ENCODE measurements at places on chromosomes 5 and 9. TPM values are rescaled to one million over a fixed set of nuclear protein-coding genes. Genes with fewer than 3 reads are reported as not detected.

The KLHL3 gene
- total RNA-seq: 24.1 TPM

The AHRR gene
- 28.3 TPM for total RNA-seq

The PCDHB4 gene
- not detected for total RNA-seq

The GTF2H2 gene
- total RNA-seq: 14.5 TPM

The SV2C gene
- total RNA-seq: 0.07 TPM

The ALDH1A1 gene
- total RNA-seq: not detected

The PPP3R2 gene
- not detected for total RNA-seq

The KCNMB1 gene
- total RNA-seq: not detected

The BTNL3 gene
- total RNA-seq: not detected

The IL9 gene
- total RNA-seq: not detected

The FAXDC2 gene
- not detected for total RNA-seq

The PCDHB6 gene
- total RNA-seq: not detected

The DPYSL3 gene
- total RNA-seq: not detected

The C1QTNF2 gene
- total RNA-seq: not detected

The FBLL1 gene
- not detected for total RNA-seq

The CCDC152 gene
- 5.2 TPM for total RNA-seq

The FOXD4L3 gene
- not detected for total RNA-seq

The TRIM32 gene
- 18.3 TPM for total RNA-seq

The RFX3 gene
- total RNA-seq: 11.8 TPM

The SCAI gene
- total RNA-seq: 12.5 TPM

The SLC23A1 gene
- total RNA-seq: 0.77 TPM

The GABRA6 gene
- not detected for total RNA-seq

The ELP1 gene
- total RNA-seq: 23.7 TPM

The BRINP1 gene
- total RNA-seq: not detected

The C5orf58 gene
- total RNA-seq: not detected

The IL13 gene
- 2.5 TPM for total RNA-seq

The PCDHGA11 gene
- not detected for total RNA-seq

The CDKN2B-AS1 gene
- total RNA-seq: 5.6 TPM

The CNTFR gene
- not detected for total RNA-seq

The ZDHHC11B gene
- total RNA-seq: 0.35 TPM

The BTNL9 gene
- total RNA-seq: not detected

The TRIM14 gene
- total RNA-seq: 116 TPM

The CLIC3 gene
- total RNA-seq: 4.4 TPM

The TRPM3 gene
- total RNA-seq: not detected

Data from activated CD4-positive, alpha-beta T cell treated with anti-CD3 and anti-CD28 coated beads, Interleukin-2, amount 10 ng/mL, durations not matched to agents 7 days and 5 days (primary cell).